ENCODE measurements at places on chromosomes 4 and X. TPM values are rescaled to one million over a fixed set of nuclear protein-coding genes. Genes with fewer than 3 reads are reported as not detected.

GRCh38 chr4:172141025-172141424 lies 327.8 kb downstream of the GALNTL6 start:
- H3K4me3 ChIP-seq, result no peak overlapping the region
- H3K27me3 ChIP-seq, result no peaks in the 10 kb centered on the region
- no peak for DNase-seq
- peaks cover 8% of the 10 kb centered on the region for H3K4me1 ChIP-seq
- no peaks in the 10 kb centered on the region for H3K36me3 ChIP-seq

Gene RNF212
- 5.6 TPM for total RNA-seq

DNA sequence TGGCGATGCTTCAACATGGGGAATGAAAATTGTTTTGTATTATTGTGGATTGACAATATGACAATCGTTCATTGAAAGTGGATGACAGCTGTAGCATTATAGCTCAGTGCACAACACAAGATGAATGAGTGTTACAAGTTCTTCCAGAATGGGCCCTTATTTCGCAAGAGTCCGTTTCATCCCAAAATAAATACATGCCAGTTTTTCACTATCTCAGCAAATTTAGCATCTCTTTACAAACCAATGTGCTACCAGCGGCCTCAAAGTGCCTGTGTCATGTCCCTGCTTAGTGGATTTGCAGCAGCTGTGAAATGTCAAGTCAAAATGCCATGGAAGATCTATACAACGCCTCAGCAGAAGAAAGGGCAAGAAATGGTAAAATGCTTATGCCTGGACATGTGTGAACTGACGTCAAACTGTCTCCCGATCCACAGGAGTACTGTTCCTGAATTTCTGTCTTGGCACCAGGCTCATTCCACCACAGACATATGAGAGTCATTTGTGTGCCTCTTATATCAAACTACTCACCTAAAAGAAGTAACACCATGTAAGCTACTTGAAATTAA lies 109.6 kb downstream of the MAML3 start:
- no peak for DNase-seq
- H3K4me1 ChIP-seq, result peaks cover 25% of the 10 kb centered on the region
- no peak overlapping the region for H3K27ac ChIP-seq
- no peaks in the 10 kb centered on the region for H3K27me3 ChIP-seq

- no peak overlapping the region for H3K4me3 ChIP-seq
- no peak overlapping the region for H3K27ac ChIP-seq
- H3K36me3 ChIP-seq, result no peaks in the 10 kb centered on the region
- DNase-seq, result no peak
Observed at GRCh38 chrX:154116426-154117211, 19.1 kb upstream of the MECP2 start.

Gene CPXCR1
- total RNA-seq, result not detected

DNA sequence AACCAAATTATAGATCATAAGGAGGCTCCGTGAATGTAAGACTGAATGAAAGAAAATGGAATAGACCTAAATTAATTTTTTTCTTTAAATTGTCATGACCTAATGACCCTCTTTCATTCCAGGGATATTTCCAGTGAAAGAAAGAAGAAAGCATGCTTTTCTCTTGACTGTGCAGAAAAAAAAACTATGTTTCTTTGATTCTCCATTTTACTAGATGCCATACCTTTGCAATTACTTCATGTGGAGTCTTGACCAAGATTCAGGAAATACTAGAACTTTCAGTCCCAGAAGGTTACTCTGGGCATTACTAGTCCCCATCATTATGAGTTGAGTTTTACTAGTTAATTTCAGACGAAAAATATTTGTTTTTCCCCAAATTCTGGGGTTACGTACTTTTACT lies 6.4 kb upstream of the COMMD8 start:
- H3K27me3 ChIP-seq, result no peaks in the 10 kb centered on the region
- no peaks in the 10 kb centered on the region for H3K4me1 ChIP-seq
- no peak overlapping the region for H3K4me3 ChIP-seq
- no peaks in the 10 kb centered on the region for H3K36me3 ChIP-seq

GRCh38 chr4:110270492-110271197 lies 72.2 kb upstream of the ELOVL6 start:
- H3K27me3 ChIP-seq, result no peaks in the 10 kb centered on the region
- no peaks in the 10 kb centered on the region for H3K36me3 ChIP-seq
- no peak overlapping the region for H3K27ac ChIP-seq
- no peaks in the 10 kb centered on the region for H3K4me1 ChIP-seq
- H3K4me3 ChIP-seq, result no peak overlapping the region

DNA sequence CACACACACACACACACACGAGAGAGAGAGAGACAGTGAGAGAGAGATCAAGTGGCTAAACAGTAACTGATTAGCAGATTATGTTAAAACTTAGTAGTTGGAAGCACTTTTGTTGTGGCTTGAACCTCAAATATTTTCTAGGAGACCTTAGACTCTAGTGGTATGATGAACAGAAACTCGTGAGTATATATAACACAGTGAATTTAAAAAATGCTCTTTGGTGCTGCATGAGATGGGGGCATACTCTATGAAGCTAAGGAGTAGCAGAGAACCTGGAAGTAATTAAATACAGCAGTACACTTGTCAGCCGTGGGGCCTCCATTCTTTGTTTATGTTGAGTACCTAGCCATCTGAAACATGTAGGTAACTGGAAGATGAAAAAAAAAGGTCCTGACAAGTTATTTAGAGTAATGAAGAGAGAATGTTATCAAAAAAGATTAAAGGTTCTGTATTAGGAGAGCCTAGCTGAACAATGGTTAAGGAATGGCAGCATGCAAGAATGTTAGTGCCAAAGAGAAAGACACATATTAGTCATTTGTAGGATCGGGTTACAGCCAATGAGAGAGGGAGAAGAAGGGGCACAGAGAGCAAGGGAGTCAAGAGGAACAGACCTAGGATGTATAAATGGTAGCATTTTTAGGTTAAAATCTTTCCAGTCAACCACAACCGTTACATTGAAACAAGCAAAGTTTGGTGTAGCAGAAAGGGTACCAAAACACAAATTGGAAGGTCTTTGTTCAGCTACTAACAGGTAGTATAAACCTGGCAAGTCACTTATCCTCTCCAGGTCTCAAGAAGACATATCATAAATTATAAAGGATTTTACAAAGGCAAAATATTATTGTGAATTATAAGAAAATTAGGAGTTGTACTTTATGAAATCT lies 316.7 kb upstream of the DIPK2B start:
- H3K4me1 ChIP-seq, result no peaks in the 10 kb centered on the region
- no peaks in the 10 kb centered on the region for H3K36me3 ChIP-seq
- DNase-seq, result no peak
- no peak overlapping the region for H3K27ac ChIP-seq
- no peak overlapping the region for H3K4me3 ChIP-seq
- no peaks in the 10 kb centered on the region for H3K27me3 ChIP-seq

DNA sequence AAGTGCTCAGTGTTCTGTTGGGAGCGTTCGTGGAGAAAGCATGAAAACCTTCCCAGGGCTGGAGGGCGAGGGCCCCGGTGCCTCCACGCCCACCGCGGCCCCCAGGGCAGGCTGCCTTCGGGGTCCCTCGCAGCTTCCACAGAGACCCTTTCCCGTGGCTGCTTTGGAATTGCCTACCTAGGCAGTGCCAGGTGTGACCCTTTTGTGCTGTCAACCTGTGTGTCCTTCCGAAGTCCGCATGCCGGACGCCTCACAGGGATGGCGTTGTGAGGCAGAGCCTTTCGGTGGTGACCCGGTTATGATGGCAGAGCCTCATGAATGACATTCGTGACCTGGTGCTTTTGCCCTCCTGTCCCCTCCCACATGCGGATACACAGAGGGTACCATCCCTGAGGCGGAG lies 17.4 kb downstream of the TMEM175 start:
- no peak overlapping the region for H3K27ac ChIP-seq
- peaks cover 9% of the 10 kb centered on the region for H3K4me1 ChIP-seq
- no peaks in the 10 kb centered on the region for H3K36me3 ChIP-seq
- H3K4me3 ChIP-seq, result no peak overlapping the region
- H3K27me3 ChIP-seq, result no peaks in the 10 kb centered on the region
- DNase-seq, result peak; percentile 36

Gene PAGE5
- not detected for total RNA-seq

Gene RPS6KA6
- 15.9 TPM for total RNA-seq

Gene SLC38A5
- total RNA-seq, result 31.1 TPM

Gene FAM53A
- 3.6 TPM for total RNA-seq

DNA sequence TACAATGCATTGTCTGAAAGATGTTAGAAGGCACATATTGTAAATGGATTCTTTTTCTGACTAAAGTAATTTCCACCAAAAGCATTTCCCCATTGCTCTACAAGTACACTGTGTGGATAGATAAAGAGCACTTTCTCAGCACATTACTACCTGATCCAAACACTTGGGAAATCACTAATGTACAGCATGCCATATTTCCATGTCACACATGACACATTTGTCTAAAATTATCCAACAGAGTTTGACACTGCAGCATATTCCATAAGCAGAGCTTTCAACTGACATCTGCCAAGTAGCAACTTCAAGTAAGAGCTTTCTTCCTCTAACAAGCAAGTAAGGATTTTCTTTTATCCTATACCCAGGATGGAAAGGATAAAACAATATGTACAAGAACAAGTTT lies 49.5 kb downstream of the REELD1 start:
- DNase-seq, result no peak
- H3K27ac ChIP-seq, result no peak overlapping the region
- H3K4me1 ChIP-seq, result no peaks in the 10 kb centered on the region
- no peaks in the 10 kb centered on the region for H3K36me3 ChIP-seq

DNA sequence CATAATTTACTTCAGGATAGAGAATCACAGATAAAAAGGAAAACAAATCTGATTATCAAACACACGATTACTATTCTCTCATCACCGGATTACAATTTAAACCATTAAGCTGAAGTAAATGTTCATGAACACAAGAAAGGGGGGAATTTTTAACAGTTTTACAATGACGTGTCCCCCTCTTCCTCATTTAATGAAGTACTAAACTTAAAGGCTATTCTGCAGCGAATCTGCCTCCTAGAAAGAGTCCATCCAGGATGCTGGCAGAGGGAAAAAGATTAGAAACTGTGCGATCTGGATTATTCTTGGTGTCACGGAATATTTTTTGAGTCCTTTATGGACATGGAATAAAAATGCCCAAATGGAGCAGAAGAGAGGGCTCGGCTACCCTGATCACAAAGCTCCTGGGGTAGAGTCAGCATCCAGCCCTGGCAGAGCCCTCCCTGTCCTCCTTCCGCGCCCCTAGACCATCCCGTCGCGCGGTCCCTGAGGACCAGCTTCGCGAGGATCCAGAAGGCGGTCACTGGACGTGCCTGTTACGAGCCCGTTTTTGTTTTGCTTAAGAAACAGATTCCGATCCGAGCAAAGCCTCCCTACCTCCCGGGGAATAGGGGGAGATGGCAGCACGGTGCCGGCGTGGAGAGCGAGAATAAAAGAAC lies 1.2 kb downstream of the ELF2 start:
- H3K36me3 ChIP-seq, result no peaks in the 10 kb centered on the region
- no peaks in the 10 kb centered on the region for H3K27me3 ChIP-seq
- peak overlapping the region; percentile 93 for H3K27ac ChIP-seq

DNA sequence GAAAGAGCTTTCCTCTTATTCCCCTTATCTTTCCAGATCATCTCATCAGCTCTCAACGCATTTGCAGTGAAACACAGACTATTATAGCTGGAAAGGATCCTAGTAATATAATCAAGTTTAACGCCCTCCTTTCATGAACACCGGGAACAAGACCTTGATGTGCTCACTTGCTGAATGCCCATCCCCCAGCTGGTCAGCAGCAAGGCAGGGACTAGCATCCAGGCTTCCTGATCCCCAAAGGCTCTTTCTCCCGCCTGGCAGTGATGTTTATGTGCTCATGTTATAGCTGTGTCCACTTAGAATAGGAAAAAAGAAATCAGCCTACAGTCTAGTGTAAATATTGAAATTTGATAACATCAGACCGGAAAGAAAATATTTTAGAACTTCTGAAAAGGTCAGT lies 24.6 kb downstream of the GPC4 start:
- H3K27me3 ChIP-seq, result no peaks in the 10 kb centered on the region
- no peaks in the 10 kb centered on the region for H3K4me1 ChIP-seq
- H3K27ac ChIP-seq, result peak overlapping the region; percentile 18
- no peak for DNase-seq

GRCh38 chr4:125115476-125115875 lies 199.3 kb upstream of the FAT4 start:
- no peaks in the 10 kb centered on the region for H3K27me3 ChIP-seq
- H3K4me3 ChIP-seq, result no peak overlapping the region
- H3K27ac ChIP-seq, result no peak overlapping the region
- DNase-seq, result no peak
- peaks cover 5% of the 10 kb centered on the region for H3K4me1 ChIP-seq
- H3K36me3 ChIP-seq, result no peaks in the 10 kb centered on the region

DNA sequence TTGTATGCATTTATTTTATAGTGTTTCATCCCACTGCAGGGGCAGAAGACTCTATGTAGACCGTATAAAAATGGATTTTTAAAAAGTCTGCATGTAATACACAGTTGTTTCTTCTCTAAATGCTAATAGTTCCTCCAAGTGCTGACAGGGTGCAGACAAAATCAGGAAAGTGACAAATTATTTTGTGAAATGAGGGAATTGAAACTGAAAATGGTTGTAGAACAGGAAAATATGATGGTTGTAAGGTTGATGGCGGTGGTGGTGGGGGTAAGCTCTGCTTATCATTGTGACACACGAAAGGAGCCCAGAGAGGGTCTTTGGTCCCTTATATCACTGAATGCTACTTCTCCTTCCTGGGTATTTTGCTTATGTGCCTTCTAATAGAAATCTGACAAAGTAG lies 4.3 kb downstream of the IL15 start:
- no peaks in the 10 kb centered on the region for H3K4me1 ChIP-seq
- peaks cover 72% of the 10 kb centered on the region for H3K27me3 ChIP-seq

- H3K4me3 ChIP-seq, result no peak overlapping the region
- H3K27me3 ChIP-seq, result no peaks in the 10 kb centered on the region
- no peak overlapping the region for H3K27ac ChIP-seq
- peak; percentile 60 for DNase-seq
Observed at GRCh38 chrX:129823115-129823514, 20.6 kb downstream of the ZDHHC9 start.

GRCh38 chr4:131113273-131113672 lies 2017.3 kb downstream of the C4orf33 start:
- H3K36me3 ChIP-seq, result no peaks in the 10 kb centered on the region
- no peak for DNase-seq
- no peaks in the 10 kb centered on the region for H3K4me1 ChIP-seq
- no peak overlapping the region for H3K4me3 ChIP-seq
- H3K27me3 ChIP-seq, result no peaks in the 10 kb centered on the region
- H3K27ac ChIP-seq, result no peak overlapping the region

DNA sequence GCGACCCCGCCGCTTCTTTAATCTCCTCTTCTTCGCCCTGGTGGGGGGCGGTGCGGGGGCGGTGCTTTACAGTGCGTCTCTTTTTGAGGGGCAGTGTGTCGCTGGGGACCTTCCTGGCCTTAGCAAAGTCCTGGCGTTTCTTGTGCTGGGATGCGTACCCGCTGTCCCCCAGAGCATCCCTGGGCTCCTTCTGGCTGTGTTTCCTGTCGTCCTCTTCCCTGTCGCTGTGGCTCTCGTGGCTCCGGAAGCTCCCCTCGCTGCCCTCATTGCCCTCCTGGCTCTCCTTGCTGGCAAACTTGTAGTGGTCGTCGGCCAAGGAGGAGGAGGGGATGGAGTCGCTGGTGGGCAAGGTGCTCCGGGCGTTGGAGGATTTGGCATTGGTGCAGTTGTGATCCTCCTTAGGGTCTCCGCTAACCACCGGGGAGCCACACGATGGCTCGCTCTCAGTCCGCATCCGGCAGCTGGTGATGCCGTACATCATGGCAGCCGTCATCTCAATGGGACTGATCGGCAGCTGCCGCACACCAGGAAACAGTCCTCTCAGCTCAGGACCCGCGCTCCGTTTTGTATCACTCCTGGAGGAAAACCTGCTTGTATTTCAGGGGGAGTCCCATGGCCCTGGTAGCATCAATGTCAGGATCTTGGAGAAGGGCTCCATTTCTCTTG lies 30.4 kb upstream of the TMSB15A start:
- no peak overlapping the region for H3K4me3 ChIP-seq
- peak; percentile 28 for DNase-seq
- no peaks in the 10 kb centered on the region for H3K27me3 ChIP-seq

GRCh38 chr4:4606321-4606720 lies 64.5 kb upstream of the STX18 start:
- no peak overlapping the region for H3K27ac ChIP-seq
- H3K36me3 ChIP-seq, result no peaks in the 10 kb centered on the region
- H3K27me3 ChIP-seq, result no peaks in the 10 kb centered on the region

Measured in endodermal cell (in vitro differentiated cells).